ENCODE measurements at places on chromosomes 1 and 21. TPM values are rescaled to one million over a fixed set of nuclear protein-coding genes. Genes with fewer than 3 reads are reported as not detected.
A peak's percentile ranks its signal among the peaks of the same experiment; 100 is the strongest.

GRCh38 chr1:54464031-54464476 lies 57.9 kb upstream of the SSBP3 start:
- no peaks in the 10 kb centered on the region for H3K36me3 ChIP-seq
- no peaks in the 10 kb centered on the region for H3K4me1 ChIP-seq
- DNase-seq = no peak
- H3K4me3 ChIP-seq = no peak overlapping the region

- H3K4me3 ChIP-seq = no peak overlapping the region
- H3K36me3 ChIP-seq = no peaks in the 10 kb centered on the region
- H3K27me3 ChIP-seq = no peaks in the 10 kb centered on the region
- H3K27ac ChIP-seq = no peak overlapping the region
Observed at GRCh38 chr21:33688353-33688752, 46.1 kb downstream of the ITSN1 start.

FMOD gene
- 1.0 TPM for polyA plus RNA-seq

DNA sequence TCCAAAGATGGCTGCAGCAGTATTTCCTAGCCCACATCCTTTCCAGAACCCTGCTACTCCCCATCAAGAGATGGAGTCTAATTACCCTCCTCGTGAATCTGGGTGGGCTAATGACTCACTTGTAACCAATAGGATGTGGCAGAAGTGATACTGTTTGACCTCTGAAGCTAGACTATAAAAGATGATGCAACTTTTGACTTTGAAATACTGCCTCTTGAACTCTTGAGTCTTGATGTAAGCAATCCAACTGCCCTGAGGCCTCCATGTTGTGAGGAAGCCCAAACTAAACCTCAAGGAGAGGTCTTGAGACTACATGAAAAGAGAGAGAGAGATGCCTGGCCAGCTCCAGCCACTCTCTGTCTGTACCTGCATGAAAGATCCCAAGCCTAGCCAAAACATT lies 29.5 kb downstream of the LMO4 start:
- no peak overlapping the region for H3K4me3 ChIP-seq
- no peaks in the 10 kb centered on the region for H3K27me3 ChIP-seq
- H3K27ac ChIP-seq = no peak overlapping the region
- no peak for DNase-seq
- no peaks in the 10 kb centered on the region for H3K4me1 ChIP-seq

GRCh38 chr1:2088458-2088857 lies 38.2 kb downstream of the PRKCZ start:
- H3K36me3 ChIP-seq = no peaks in the 10 kb centered on the region
- no peak overlapping the region for H3K27ac ChIP-seq
- no peaks in the 10 kb centered on the region for H3K27me3 ChIP-seq
- no peaks in the 10 kb centered on the region for H3K4me1 ChIP-seq

DNA sequence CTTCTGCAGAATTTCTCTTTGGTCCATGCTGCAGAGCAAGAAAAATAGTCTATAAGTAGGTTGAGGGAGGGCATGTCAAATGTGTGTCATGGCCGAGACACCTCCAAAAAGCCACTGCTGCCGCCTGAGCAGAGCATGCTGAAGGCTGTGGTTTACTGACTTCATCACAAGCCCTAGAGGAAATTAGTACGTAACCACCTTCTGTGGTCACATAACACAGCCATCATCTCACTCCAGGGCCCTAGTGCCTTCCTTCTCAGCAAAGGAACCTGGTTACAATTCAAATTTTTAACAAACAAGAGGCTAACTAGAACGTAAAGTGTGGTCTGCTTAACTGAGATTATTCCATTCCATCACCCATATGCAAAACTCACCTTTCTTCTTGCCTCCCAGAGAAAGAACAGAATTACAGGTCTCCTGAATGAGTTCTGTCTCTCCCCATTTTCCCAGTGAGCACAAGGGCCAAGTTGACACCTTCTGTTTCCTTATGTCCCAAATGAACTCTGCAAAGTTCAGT lies at the start of gene PTPN22:
PTPN22 (minus strand) TSS at position 116 of the 517 bp plus-strand sequence.
- H3K36me3 ChIP-seq = no peaks in the 10 kb centered on the region
- no peaks in the 10 kb centered on the region for H3K4me1 ChIP-seq
- peak within 1 kb of the TSS; percentile 11 for H3K4me3 ChIP-seq
- no peaks in the 10 kb centered on the region for H3K27me3 ChIP-seq
- no peak for DNase-seq
